Activated CD8-positive, alpha-beta memory T cell treated with anti-CD3 and anti-CD28 coated beads for 1 hour (primary cell): ENCODE measurements at places on chromosomes 6 and 20.

GRCh38 chr6:38976801-38977500 lies 71.6 kb upstream of the GLP1R start:
- no peak for DNase-seq

GRCh38 chr20:7911586-7912330 lies 28.5 kb downstream of the HAO1 start:
- DNase-seq: no peak

GRCh38 chr6:34560366-34561226 lies 4.5 kb upstream of the SPDEF start:
- no peak for DNase-seq

- no peak for DNase-seq
Observed at GRCh38 chr6:316753-317038, 24.4 kb downstream of the DUSP22 start.

DNA sequence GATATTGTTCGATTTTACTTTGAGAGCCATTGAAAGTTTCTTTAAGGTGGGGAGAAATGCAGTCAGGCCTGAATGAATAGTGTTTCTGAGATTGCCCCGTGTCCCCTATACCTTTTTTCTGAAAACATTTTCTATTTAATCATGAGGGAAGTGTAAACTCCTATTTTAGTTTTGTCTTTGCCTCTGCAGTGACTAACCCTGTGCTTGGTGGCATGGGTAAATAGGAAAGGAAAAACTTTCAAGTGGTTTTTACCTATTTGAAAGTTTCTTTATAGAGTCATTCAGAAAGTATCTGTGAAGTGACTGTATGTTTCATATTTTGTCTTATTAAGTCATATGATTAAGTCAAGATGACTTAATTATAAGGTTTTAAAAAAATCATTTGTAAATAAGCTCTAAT lies 14.5 kb downstream of the SNRNP48 start:
- DNase-seq: no peak

GRCh38 chr6:35590622-35591066 lies 77.9 kb upstream of the TULP1 start:
- DNase-seq: no peak

DNA sequence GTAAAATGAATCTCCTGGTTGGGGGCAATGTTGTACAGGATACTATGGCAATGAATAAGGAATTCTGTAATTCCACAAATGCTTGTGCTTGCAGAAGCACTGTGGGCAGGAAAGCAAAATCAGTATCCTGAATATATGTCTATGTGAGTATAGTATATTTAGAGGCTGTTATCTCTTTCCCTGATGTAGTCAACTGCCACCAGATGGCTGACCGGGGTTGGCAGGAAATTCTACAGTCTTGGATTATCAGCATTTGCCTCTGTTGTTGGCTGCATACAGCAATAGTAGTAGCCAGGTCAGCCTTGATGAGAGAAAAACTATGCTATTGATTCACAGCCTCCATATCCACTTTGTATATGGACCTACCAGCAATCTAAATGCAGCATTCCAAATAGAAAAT lies 425.1 kb upstream of the JAG1 start:
- no peak for DNase-seq

GRCh38 chr6:1481286-1481685 lies 91.9 kb downstream of the FOXF2 start:
- no peak for DNase-seq

- no peak for DNase-seq
Observed at GRCh38 chr20:62388839-62389600, 2.1 kb downstream of the RPS21 start.

DNA sequence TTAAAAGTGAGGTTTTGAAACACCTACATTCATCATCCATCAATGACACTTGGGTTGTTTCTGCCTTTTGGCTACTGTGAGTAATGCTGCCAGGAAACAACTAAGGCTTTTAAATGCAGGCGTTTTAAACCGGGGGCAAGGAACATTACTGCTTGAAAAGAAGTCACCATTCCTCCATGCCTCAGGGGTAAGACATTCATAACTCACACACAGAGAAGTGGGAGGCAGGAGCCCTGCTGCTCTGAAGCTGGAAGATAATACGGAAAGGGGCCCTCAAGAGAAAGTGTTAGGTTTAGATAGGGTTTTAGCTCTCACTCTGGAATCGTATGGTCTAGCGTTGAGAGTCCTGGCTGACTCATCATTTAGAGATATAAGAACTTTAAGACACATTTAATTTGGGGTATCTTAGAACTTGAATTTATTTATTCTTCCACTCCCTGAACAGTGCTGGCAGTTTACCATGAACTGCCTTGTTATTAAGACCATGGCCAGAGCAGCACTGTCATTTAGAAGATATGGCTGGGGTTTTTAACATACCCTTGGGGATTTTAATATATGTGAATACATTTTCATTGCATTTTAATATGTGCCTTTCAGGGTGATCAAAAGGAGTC lies 1.8 kb downstream of the TUBB1 start:
- DNase-seq: no peak

- DNase-seq: no peak
Observed at GRCh38 chr6:39927159-39927558, 7.1 kb downstream of the MOCS1 start.

DNA sequence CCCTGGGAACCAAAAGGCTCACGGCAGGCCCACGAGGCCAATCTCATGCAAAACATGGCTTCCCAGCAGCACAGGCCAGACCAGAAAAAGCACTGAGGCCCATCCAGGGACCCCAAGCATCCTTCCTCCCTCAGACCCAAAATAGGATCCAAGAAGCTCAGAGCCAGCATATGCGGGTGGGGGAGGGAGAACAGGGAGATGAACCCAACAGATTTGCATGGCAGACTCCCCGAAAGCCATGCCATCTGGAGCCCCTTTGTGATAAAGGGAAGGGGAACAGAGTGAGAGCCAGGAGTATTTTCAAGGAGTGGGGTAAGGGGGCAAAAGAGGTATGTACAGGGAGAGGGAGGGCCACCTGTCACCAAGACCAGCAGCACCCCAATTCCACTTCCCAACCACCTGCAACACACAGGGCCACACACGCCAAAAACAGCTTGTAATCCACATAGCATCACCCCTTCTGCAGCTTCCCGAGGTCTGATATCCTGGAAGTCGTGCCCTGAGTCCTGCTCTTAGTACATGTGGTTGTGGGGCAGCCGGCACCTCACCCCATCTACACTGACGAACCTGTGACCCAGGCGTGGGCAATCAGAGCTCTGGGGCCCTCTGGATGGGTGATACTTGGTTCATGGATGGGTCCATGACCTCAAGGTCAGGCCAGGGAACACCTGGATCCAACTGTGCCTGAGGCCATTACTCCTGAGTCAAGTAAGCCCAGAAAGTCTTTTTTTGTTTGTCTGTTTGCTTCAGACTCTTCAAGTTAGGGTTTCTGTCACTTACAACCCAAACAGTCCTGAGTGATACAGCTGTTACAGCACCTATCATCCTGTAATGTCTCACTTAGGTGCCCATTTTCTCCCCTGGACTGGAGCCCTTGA lies 24.4 kb downstream of the PREX1 start:
- DNase-seq: no peak

- DNase-seq: no peak
Observed at GRCh38 chr20:58147628-58148370, 80.7 kb downstream of the ANKRD60 start.

DNA sequence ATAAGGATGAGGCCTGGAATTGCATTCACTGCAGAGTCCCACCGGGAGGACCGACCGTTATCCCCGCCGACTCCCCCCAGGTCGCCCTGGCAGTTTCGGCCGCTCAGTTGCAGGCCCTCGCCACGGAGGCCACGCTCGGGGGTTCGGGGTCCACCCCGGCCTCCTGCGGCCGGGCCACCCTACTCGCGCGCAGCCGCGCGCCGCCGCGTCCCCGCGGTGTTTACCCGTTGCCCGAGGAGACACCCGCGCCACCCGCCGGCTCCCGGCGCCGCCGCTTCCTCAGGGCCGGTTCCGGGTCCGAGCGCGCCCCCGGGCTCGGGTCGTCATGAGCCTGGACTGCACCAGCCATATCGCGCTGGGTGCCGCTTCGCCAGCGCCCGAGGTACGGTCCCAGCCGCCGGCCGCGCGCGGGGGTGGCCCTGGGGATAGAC lies at the start of gene CCDC170:
CCDC170 (plus strand) TSS at position 214 of the 431 bp plus-strand sequence; CDS start at position 326, 112 bp downstream.
- DNase-seq: no peak

DNA sequence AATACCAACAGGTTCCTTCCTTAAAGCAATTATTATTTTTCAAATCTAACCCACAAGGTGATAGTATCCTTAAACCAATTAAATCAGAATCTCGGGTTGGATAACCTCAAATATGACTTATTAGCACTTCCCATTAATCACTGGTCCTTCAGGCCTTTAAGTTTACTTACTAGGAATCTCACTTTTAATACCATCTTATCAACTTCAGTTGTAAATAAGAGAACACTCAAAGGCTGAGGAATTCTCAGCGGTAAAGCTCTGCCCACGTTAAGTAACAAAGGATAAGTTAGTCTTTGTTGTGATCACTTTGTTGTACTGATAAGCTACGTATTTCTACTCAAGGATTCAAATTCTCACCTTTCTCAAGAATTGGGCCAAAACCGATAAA lies 82.0 kb downstream of the OR2B2 start:
- DNase-seq: no peak

DNA sequence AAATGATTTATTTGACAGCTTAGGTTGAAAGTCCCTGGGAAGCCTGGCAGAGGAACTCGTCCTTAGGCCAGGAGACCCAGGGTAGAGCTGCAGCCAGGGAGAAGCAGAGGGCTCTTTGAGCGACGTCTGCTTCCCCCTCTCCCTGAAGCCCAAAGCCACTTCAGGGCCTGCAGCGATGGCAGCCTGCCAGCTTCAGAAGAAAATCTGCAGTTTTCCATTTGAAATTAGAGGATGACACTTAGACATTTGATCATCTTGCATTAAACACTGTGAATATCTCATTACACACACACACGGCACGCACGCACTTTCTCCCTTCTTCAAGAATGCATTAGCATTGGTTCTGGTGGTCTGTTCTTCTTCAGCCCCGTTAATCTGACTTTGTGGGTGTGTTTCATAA lies 96.5 kb downstream of the PLEKHG1 start:
- no peak for DNase-seq

- no peak for DNase-seq
Observed at GRCh38 chr6:38427492-38428210, 212.1 kb downstream of the BTBD9 start.

DNA sequence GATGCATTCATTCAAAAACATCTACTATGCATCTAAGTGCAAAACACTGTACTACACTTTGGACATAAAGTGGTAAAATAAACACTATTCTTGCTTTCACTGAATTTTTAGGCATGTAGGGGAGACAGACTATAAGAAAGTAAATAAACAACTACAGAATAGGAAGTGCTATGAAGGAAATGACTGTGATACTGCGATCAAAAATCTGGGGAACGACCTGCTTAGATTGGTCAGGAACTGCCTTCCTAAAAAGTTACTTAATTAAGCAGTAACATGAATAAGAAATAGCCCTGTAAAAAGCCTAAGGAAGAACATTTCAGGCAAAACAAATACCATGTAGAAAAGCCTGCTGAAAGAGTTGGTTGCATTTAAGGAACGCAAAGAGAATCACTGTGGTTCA lies 50.6 kb downstream of the HACE1 start:
- no peak for DNase-seq

GRCh38 chr6:32168350-32168749 lies 4.0 kb downstream of the EGFL8 start:
- DNase-seq: no peak

DNA sequence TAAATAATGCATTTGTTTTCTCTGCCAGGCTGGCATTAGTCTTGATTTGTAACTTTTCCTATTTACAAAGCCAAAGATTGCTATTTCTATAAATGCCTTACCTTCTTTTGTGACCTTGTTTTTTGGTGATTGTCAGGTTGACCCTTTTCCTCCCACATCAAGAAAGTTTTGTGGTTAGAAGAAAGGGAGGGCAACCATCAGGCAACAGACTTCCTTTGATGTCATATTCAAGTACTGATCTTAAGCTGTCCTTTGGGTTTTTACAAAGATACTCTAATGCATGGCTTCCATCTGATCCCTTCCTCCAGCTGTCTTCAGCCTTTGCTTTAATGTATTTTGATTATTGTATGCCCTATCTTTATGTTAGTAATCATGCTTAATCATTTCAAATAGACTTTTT lies 23.9 kb downstream of the RNF217 start:
- no peak for DNase-seq

DNA sequence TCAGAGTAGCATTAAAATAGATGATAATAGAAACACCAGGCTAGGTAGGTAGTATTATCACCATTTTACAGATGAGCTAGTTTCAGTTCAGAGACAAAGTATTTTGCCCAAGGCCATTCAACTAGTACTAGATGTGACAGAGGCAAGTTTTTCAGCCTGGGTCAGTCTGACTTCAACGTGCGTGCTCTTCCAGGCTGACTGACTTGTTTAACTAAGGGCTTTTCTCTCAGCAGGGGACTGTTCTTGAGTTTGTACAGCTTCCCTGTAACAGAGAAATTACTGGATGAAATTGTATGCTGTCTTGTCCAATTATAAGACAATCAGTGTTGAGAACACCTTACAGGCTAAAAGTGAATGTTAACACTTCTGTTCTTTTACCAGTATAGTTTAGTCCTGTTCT lies 333.5 kb upstream of the MAN1A1 start:
- no peak for DNase-seq

DNA sequence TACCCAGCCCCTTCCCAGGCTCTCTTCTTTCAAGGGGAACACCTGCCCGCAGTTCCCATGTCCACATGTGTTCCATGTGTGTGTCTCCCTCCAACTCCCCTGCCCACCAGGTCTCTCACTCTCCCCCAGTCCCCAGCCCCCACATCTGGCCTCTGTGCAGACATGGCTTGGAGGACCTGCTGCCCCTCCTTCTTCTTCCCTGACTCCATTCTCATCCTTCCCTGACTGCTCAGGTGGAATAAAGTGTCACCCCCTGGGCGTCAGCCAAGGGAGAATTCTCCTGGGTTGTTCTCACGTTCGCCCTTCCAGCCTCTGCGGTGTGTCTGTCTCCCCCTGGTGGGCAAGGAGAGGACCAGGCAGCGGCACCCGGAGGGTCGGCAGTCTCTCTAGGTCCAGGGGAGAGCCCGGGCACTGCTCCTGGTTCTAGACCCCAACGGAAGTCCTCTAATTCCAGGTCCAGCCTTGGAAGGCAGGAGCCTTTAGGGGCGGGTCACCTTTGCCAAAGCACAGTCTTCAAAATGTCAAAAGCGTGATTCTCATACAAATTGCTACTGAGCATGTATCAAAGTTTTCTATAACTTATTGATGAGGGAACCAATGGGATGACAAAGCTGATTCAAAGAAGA lies 50.5 kb downstream of the EBF4 start:
- DNase-seq: peak; percentile 59

GRCh38 chr6:151506761-151507160 lies 12.9 kb downstream of the CCDC170 start:
- DNase-seq: no peak

DNA sequence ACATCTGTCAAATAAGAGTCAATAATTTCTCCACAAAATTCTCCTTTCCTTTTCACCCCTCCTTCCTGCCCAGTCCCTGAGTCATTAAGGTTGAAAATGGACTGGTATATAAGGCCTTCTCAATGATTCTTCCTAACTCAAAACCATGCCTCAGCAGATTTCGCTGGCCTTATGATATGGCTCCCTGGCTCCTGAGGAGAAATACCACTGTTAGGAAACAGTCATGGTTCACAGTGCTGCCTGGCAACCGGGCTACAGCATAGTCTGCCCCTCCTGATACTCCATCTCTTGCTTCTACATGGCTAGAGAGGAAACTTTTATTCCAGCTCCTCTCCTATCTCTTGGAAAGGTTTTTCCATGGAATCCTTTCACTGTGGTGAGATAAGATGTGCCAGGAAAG lies 4.7 kb downstream of the UBE2J1 start:
- DNase-seq: no peak

- no peak for DNase-seq
Observed at GRCh38 chr6:170198298-170198697, 92.6 kb downstream of the DLL1 start.

GRCh38 chr20:38645980-38646858 lies 44.6 kb downstream of the ARHGAP40 start:
- DNase-seq: peak; percentile 88
